ENCODE measurements at places on chromosomes 16 and 17.
A peak's percentile ranks its signal among the peaks of the same experiment; 100 is the strongest.

- no peak for DNase-seq
Measured at GRCh38 chr16:15757077-15757386, 99.8 kb downstream of the MYH11 start.

- no peak for DNase-seq
Measured at GRCh38 chr16:1385232-1385631, 29.3 kb downstream of the UNKL start.

GRCh38 chr17:30921544-30922196 is at the start of gene ADAP2:
Gene ADAP2, plus strand, starts transcription at chr17:30921945. Its CDS starts 70 bp downstream, at chr17:30922015.
- DNase-seq = no peak

GRCh38 chr16:9854675-9855074 is 327.6 kb downstream of the GRIN2A start:
- DNase-seq = no peak

- no peak for DNase-seq
Measured at GRCh38 chr17:38617967-38618760, 12.4 kb upstream of the SRCIN1 start.

- DNase-seq = no peak
Measured at GRCh38 chr16:88940862-88941817, 35.9 kb downstream of the CBFA2T3 start.

- no peak for DNase-seq
Measured at GRCh38 chr16:11085916-11086315, 141.6 kb downstream of the CLEC16A start.

GRCh38 chr17:40818343-40818732 is 4.1 kb downstream of the KRT10 start:
- no peak for DNase-seq

GRCh38 chr17:27233059-27233458 is 60.9 kb upstream of the WSB1 start:
- DNase-seq = no peak

GRCh38 chr17:15397620-15398019 is 56.2 kb upstream of the TEKT3 start:
- no peak for DNase-seq

- no peak for DNase-seq
Measured at GRCh38 chr17:78717431-78717980, 64.6 kb downstream of the CYTH1 start.

DNA sequence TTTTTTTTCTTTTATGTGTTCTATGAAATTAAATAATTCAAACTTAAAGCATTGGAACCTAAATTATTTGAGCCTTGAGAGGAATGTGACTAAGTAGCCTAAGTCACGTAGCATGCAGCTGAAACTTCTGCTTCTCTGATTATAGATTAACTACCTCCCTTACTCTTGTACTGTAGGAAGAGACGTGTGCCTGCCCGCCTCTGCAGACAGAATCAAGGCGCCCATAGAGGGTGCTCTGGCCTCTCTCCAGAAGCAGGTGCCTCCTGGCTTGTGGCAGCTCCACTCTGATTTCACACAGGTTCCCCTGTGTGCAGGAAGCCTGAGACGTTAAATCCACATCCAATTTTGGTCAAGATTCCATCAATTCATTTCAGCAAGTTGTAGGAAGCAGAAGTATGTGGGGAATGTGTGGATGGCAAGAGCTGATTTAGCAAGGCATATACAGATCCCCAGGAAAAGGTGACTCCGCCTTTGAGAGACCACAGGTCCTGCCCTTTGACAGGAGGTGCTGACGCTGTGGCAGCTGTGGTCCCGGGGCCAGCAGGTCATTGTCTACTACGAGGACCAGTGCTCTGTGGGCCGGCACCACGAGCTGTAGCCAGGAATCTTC is 1418.8 kb downstream of the CDH11 start:
- no peak for DNase-seq

DNA sequence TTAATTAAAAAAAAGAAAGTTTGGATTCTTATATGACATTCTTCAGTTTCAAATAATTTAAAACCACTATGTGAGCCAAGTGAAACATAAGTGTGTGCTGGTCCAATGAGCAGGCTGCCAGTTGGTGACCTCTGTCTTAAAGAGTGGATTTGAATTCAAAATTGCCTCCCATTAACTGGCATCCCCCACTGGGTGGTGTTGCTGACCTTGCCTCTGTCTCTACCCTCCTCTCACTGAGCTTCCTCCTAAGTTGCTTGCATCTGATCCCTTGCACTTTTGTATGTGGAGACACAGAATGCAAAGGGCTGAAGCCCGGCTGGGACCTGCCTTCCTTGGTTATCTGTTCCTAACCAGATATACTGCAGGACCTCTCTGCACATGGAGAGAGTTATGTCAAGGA is 160.6 kb downstream of the CYLD start:
- no peak for DNase-seq

- no peak for DNase-seq
Measured at GRCh38 chr16:50644729-50645128, 36.4 kb downstream of the SNX20 start.

GRCh38 chr16:1323296-1324239 is 9.9 kb upstream of the BAIAP3 start:
- DNase-seq = no peak

- no peak for DNase-seq
Measured at GRCh38 chr16:77589071-77589765, 133.1 kb upstream of the NUDT7 start.

- DNase-seq = peak; percentile 6
Measured at GRCh38 chr16:20944861-20945574, 44.4 kb downstream of the LYRM1 start.

DNA sequence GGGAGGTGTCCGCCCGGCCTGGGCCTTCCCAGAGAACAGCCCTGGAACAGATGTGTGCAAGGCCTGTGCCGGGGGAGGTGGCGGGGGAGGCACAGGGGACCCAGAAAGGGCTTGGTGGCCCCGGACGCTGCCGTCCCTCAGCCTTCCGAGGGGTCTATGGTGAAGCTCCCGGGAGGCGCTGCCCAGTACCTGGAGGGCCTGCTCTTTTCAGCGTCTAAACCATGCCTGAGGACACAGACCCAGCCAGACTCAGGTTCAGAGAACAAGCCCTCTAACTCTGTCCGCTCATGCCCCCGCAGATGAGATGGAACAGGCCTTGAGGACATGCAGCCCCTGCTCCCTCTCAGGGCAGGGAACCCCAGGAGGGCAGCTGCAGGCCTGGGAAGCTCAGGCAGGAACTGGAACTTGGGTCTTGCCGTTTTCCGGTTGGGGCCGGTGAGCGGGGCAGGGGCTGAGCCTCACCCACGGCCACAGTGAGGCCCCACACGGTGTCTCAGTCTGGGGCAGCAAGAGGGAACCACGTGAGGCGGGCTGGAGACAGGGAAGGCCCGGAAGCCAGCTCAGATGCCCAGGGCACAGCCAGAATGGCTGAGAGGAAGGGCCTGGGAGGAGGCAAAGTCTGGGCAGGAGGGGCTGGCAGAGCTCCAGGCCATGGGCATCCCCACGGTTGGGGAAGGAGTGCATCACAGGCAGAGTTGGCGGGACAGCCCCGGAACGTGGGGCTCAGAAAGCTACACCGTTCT is 12.5 kb downstream of the SLC16A3 start:
- no peak for DNase-seq

DNA sequence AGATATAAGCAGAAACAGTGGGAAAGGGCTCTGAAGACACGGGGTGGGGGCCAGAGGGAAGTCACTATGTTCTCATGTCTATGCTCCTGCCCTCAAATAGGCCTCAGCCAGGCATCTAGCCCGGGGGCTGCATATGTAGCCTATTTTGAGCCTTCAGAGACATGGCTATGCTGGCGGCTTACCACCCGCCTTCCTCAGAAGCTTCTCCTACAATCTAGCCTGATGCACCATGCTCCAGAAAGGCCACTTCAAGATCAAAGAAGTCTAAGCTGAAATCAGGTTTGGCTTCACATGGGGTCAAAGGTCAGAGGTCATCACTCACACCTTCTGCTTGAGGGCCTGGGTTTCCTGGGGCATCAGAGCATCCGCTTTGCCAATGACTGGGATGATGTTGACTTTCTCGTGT is 1.6 kb downstream of the SEPTIN1 start:
- no peak for DNase-seq

DNA sequence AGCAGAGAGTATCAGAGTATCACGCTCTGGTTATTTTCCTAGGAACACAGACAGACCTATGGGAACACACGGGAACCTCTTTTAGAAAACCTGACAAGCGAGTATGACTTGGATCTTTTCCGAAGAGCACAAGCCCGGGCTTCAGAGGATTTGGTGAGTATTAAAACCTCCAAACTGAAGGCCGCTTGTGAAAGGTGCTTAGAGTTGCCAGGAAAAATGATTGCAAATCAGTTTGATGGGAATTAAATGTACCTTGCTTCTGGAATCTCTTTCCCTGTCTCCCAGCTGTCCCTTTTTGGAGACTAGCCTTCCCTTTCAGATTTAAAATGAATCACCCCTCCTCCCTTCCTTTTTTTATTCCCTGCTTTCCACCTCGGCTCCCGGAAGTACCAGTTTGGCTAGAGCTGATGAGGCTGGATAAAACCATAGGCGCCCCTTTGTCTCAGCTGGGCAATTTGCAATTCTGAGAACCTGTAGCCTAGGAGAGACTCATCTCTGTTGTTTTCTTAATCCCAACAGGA is 27.3 kb downstream of the KAT7 start:
- no peak for DNase-seq

- no peak for DNase-seq
Measured at GRCh38 chr17:39667262-39667944, 850 bp upstream of the PNMT start.

DNA sequence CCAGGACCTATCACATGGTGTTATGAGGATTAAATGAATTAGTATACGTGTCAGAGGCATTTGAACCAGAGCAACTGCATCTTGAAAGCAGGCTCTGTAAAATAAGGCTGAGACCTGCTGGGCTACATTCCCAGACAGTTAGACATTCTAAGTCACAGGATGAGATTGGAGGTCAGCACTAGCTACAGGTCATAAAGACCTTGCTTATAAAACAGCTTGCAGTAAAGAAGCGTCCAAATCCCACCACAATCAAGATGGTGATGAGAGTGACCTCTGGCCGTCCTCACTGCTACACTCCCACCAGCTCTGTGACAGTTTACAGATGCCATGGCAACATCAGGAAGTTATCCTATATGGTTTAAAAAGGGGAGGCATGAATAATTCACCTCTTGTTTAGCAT is 71.8 kb downstream of the IRF8 start:
- DNase-seq = no peak

GRCh38 chr16:79713609-79714309 is 113.2 kb upstream of the MAF start:
- DNase-seq = no peak

DNA sequence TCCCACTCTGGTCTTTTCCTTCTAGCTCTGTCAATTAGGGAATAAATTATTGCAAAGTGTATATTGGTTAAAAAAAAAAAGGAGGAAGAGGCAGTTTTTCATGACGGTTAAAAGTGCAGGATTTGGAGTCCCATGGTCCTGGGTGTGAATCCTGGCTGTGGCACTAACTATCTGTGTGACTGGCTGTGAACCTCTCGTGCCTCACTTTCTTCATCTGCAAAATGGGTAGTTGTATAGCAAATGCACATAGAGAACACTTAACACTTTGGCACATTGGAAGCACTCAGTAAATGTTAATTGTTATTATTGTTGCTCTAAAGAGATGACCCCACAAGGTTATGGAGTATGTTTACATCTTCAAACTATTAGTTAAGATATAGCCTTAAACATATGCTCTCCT is 10.5 kb upstream of the KRT23 start:
- no peak for DNase-seq

- DNase-seq = peak; percentile 31
Measured at GRCh38 chr16:28136751-28137434, 73.4 kb upstream of the GSG1L start.

- no peak for DNase-seq
Measured at GRCh38 chr17:82419540-82419939, 1.2 kb upstream of the OGFOD3 start.

GRCh38 chr16:69918241-69918640 is 32.9 kb upstream of the CLEC18A start:
- DNase-seq = no peak

DNA sequence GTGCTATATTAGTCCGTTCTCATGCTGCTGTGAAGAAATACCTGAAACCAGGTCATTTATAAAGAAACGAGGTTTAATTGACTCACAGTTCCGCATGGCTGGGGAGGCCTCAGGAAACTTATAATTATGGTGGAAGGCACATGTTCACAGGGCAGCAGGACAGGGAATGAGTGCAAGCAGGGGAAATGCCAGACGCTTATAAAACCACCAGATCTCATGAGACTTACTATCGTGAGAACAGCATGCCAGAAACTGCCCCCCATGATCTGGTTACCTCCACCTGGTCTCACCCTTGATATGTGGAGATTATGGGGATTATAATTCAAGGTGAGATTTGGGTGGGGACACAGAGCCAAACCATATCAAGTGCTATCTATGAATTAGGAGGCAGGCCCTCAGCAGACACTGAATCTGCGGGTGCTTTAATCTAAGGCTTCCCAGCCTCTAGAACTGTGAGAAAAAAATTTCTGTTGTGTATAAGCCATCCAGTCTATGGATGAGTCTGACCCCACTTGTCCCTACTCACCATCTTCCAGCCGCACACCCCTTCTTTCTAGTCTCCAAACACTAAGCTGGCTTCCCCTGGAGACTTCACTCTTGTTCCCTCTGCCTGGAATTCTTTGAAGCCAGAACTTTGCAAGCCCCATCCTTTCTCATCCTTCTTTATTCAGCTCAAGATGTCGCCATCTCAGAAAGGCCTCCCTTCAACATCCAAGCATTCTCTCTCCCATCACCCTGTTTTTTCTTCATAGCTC is 772 bp upstream of the NUP93 start:
- no peak for DNase-seq

- DNase-seq = no peak
Measured at GRCh38 chr16:54936201-54936978, 5.7 kb downstream of the IRX5 start.

GRCh38 chr16:48383009-48383876 is 2.0 kb downstream of the SIAH1 start:
- no peak for DNase-seq

Data from effector memory CD4-positive, alpha-beta T cell (primary cell).